CD4-positive, alpha-beta T cell treated with Interleukin-15 for 1 hour (primary cell): ENCODE measurements at places on chromosomes 1 and 21.

DNA sequence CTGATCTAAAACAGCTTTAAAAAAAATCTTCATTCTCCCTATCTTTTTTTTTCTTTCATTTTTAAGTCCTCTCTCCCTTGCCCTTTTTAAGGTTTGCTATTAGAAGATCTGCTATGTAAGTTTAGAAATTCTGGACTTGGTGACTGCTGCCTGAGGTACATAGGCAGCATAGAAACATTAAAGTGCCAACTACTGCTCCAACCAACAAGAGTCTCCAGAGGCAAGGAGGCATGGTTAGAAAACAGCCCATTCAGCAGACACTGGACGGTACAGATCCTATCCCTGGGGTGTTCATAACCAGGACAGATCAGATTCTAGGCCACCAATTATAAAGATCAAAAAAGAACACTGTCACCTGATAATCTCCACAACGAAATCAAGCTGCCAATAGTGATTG, 36.6 kb downstream of the GPR3 start:
- no peak for DNase-seq

DNA sequence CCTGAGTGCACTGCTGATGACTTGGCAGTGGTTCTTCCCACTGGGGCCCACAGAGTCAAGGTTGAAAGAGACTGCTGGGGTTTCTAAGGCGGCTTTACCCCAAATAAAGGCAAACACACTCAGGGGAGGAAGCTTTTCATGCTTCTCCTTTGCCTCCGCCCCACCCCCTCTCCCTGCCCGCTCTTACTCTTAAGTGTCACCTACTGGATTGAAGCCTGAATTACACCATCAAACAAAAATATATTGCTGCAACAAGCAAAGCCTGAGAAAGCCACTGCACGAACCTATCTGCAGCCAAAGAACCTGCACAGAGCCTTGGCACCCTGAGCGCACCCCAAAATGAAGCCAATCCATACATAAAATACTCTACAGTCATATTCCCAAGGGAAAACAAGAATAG, 63.1 kb downstream of the PTGFR start:
- DNase-seq = no peak

- DNase-seq = no peak
These were observed 11.8 kb upstream of the SOD1 start for GRCh38 chr21:31647650-31648049.

- DNase-seq = no peak
These were observed 670 bp downstream of the CLSTN1 start for GRCh38 chr1:9822897-9823692.

- DNase-seq = no peak
These were observed 2.0 kb upstream of the RABGAP1L start for GRCh38 chr1:174157157-174157806.

DNA sequence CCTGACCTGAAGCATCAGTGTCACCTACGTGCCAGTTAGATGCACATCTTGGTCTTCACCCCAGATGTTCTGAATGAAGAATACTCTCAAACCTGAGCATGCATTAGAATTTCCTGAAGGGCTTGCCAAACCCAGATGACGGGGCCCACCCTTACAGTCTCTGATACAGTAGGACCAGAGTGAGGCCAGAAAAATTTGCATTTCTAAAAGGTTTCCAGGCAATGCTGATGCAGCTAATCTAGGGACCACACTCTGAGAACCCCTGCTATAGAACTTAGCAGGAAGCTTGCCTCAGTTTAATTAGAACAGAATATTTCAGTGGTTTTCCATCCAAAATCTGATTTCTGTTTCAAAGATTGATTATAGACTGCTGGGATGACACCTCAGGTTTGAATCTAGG, 9.9 kb upstream of the CTBS start:
- no peak for DNase-seq

GRCh38 chr21:38790059-38790458, 15.7 kb upstream of the ETS2 start:
- no peak for DNase-seq

GRCh38 chr1:194705123-194705854, 1518.9 kb upstream of the B3GALT2 start:
- DNase-seq = no peak

GRCh38 chr21:39132248-39132647, 51.0 kb downstream of the PSMG1 start:
- no peak for DNase-seq

GRCh38 chr21:46153247-46154154, 1.9 kb downstream of the FTCD start:
- peak; percentile 18 for DNase-seq

- no peak for DNase-seq
These were observed 86.2 kb downstream of the UBR4 start for GRCh38 chr1:19123837-19124236.

DNA sequence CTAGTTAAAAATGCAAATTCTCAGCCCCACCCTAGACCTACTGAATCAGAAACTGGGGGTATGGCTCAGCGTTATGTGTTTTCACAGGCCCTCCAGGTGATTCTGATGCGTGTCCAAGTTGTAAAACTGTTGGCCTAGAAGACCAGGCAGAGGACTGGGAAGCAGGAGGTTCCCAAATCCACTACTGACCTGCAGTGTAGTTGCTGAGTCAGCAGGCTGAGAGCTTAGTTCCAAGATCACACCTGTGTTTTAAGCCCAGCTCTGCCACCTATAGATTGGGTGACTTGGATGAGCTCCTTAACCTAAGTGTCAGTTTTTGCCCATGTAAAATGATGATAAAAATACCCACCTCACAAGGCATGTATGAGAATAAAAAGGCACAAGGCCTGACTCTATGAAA, 4.1 kb downstream of the GRHL3 start:
- no peak for DNase-seq

DNA sequence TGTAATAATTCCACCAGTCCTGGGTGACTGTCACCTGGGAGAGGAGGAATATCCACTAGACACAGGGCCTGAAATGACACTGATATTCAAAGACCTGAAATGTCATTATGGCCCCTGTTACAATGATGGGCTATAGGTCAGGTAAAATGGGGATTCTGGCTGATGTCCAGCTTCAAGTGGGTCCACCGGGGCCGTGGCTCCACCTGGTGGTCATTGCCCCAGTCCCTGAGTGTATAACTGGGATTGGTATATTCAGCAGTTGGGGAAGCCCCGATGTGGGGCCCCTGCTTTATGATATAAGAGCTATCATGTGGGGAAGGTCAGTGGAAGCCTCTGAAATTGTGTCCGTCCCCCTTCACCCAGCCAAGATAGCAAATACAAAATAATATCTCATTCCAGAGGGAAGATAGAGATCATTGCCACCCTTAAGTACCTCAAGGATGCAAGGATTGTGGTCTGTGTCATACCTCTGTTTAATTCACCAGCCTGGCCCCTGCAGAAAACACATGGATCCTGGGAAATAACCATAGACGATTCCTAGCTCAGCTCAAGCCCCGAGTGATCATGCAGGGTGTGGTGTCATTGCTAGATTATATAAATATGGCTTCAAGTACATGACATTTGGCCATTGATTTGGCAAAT, 19.4 kb downstream of the PLEKHO1 start:
- peak; percentile 61 for DNase-seq

DNA sequence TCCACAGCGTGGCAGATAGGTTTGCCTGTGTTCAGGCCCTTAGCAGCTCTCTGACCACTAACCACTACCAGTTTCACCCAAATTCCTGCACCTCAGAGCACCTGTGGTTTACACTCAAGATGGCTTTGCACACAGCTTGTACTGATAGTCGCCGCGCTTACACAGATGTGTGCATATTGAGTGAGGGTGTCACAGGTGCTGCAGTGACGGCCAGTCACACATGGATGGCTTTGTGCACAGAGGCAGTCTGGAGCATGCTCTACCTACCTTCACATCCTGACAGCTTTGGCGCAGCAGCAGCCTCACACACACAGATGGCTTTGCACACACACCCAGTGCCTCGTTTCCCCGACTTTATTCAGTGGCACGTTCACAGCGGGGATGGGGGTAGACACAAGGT, 7.5 kb downstream of the DMAP1 start:
- DNase-seq = no peak

GRCh38 chr1:180096584-180097325, 57.9 kb upstream of the QSOX1 start:
- no peak for DNase-seq

GRCh38 chr1:160672789-160673695, 26.2 kb upstream of the SLAMF1 start:
- no peak for DNase-seq

GRCh38 chr1:232493869-232494268, 136.1 kb downstream of the SIPA1L2 start:
- no peak for DNase-seq

DNA sequence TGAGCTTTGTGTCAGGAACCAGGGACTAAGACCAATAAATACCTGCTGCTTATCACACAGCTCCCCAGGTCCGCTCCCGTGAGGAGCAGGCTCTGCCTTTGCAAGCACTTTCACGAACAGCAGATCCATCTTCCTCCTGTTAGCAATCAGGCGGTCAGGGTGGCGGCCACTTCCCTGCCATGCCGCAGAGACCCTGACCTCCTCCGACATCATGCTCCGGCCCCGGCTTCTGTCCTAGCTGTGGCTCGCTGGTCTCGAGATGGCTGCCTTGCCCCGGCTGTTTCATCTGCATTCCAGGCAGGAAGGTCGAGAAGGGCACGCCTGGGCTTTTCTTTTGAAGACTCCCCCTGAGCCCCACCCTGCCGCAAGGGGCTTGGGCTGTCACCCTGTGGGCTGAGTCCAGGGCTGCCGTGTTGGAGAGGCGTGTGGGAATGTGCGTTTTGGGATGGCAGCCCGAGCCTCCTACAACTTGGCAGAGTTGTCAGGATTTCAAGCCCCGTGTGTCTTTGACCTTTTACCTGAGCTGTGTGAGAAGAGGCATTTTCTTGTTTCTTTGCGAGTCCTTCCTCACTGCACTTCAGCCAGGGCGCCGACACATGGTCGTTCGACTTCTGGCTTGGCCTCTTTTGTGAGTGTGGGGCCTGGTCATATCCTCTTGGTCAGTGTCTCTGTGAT, 59.5 kb downstream of the AGPAT3 start:
- DNase-seq = no peak

GRCh38 chr21:36208326-36209013, 51.8 kb downstream of the DOP1B start:
- DNase-seq = no peak

GRCh38 chr21:35257413-35257812, 208.3 kb upstream of the RUNX1 start:
- no peak for DNase-seq

- DNase-seq = no peak
These were observed 1.2 kb downstream of the ITGA10 start for GRCh38 chr1:145908653-145909052.

GRCh38 chr1:216723274-216723780, at the start of gene ESRRG:
ESRRG (minus strand) TSS chr1:216723429; CDS start chr1:216723299, 130 bp downstream.
- DNase-seq = no peak

DNA sequence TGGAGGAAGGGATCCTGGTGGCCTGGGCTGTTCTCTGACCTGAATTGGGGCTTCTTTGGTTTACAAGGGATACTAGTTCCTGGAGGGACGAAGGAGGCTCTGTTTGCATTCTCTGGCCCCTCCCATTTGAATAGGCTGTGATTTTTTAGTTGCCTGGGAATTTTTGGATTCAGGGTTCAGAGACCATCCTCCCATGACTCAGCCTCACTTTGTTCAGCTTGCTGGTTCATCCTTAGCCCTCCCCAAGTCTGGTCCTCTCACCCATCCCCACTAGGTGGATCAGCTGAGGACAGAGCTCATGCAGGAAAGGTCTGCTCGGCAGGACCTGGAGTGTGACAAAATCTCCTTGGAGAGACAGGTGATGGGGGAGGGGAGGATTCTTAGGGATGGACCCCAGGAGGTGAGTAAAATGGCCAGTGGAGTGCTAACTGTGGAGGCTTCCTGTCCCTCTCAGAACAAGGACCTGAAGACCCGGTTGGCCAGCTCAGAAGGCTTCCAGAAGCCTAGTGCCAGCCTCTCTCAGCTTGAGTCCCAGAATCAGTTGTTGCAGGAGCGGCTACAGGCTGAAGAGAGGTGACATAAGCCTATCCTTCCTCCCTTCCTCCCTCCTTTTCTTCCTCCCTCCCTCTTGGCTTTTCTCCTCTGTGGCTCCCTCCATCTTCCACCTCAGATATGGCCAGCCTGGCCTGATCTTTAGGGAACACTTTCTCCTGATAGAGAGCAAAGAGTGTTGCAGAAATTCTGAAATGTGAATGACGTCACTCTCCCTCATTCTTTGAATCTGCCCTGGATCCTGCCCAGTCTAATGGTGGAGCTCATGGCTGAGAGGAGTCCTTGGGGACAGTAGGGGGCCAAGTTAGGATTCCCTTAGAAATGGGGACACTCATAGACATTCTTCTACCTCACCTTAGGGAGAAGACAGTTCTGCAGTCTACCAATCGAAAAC, 4.5 kb upstream of the TUFT1 start:
- no peak for DNase-seq

GRCh38 chr1:170836141-170836540, 99.2 kb upstream of the MROH9 start:
- DNase-seq = no peak

DNA sequence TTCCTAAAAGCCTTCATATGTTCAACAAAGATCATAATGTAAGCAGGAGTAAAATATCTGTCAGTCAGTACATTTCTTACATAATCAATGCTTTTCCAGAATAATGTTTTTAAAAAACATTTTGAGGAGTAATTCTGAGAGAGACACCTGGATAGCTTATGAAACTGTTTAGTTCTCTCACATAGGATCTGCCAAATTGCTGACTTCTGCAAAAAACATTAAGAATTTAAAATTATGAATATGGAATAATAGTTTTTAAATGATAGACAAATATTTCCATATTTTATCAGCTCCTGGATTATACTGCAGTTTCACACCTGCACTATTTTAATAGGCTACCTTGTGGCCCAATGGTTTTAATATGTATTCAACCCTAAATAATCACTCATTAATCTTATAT, 142.7 kb upstream of the RUNX1 start:
- no peak for DNase-seq

- no peak for DNase-seq
These were observed 17.1 kb downstream of the EMC1 start for GRCh38 chr1:19234224-19234623.

- DNase-seq = no peak
These were observed 90.5 kb downstream of the ACTL8 start for GRCh38 chr1:17845583-17845982.

- peak; percentile 70 for DNase-seq
These were observed 38.7 kb upstream of the TTC34 start for GRCh38 chr1:2840036-2840809.

DNA sequence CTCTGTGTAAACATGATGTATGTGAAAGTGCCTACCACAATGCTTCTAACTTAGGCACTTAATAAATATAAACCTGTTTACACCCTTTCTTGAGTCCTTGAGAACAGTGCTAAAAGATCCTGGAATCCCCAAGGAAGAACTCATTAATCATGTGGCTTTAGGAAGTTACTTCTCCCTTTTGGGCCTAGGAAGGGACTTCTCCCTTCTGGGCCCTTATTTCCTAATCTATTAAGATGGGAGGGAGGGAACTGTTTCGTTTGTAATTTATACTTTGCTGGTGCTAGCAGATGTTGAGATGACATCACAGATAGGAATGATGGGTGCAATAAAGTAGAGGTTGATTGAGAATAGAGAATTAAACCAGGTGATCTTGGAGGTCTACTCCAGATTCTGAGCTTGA, 1.2 kb downstream of the BTF3L4 start:
- no peak for DNase-seq

- DNase-seq = no peak
These were observed 1.1 kb upstream of the CDC73 start for GRCh38 chr1:193120604-193121166.

GRCh38 chr1:43931711-43932660, 1.6 kb upstream of the ARTN start:
- no peak for DNase-seq
